ENCODE measurements at places on chromosomes 16 and 17.
A peak's percentile ranks its signal among the peaks of the same experiment; 100 is the strongest.

DNA sequence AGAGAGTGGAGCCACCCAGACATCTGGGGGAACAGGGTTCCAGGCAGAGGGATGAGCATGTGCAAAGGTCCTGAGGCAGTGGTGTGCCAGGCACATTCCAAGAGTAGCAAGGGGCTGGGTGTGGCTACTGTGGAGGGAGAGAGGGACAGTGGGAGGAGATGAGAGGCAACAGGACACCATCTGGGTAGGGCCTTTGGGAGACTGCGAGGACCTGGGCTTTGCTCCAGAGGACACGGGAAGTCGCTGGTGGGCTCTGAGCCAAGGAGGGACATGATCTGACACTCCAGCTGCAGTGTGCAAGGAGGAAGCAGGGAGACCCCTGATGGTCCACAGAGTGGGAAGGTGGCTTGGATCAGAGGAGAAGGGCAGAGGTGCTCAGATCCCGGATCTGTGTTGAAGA, 56.7 kb upstream of the MED9 start:
- no peak for DNase-seq

DNA sequence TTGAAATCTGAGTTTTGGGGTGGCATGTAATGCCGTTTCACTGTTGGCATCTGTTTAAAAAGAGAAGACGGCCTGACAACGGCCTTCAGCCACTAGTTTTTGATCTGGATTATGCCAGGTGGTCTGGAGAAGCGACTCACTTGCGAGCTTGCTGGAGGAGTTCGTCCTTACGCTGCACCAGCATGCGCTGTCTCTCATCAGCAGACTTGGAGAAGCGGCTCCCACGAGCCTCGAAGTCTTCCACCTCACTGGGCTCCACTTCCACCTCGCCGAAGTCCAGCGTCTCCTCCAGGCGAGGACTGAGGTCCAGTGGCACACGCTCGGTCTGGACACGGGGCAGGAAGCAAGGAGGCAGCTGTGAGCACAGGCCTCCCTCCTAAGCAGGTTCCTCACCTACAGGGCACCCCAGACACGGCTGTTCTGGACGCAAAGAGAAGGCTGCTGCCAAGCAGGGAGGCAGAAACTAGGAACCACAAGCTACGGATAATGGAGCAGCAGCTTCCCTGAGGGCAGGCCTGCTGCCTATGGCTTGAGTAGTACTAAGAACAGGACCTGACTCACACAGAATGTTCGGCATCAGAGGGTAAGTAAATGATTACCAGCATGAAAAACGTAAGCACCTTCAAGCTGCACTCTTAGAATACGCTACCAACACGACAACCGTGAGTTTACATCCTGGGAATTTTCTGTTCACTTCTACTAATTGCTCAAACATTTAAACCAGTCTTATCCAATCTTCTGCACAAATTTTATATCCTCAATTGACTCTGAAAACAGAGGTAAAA, 61.4 kb downstream of the AMFR start:
- DNase-seq = no peak

DNA sequence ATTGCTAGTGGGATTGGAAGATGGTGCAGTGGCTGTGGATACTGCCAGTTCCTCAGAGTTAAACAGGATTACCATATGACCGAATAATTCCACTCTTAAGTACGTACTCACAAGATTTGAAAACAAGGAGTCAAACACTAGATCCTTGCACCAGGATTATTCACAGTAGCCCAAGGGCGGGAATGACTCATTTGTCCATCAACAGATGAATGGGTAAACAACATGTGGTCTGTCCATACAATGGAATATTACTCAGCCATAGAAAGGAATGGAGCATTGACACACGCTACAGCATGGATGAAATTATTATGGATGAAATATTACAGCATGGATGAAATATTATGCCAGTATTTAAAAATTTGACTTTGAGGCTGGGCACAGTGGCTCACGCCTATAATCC, 9.1 kb upstream of the MAPK8IP3 start:
- DNase-seq = no peak

DNA sequence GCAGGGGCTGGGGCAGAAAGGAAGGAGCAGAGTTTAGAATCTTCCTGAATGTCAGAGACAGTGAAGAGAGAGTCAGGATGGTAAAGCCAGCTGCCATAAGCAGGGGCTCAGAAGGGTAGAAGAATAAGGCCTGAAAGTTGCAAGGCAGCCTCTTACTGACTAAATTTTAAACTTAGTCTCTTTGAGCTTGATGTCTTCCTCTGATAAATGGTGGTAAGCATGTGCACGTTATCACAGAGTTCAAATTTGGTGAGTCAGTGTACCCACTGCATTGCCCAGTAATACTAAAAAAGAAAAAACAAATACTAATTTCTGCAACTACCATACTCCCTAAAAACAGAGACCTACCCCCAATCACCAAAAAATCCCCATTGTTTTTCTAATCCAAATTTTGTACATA, 45.2 kb downstream of the SIAH1 start:
- DNase-seq = no peak

- DNase-seq = no peak
Measured at GRCh38 chr16:9969580-9969979, 212.6 kb downstream of the GRIN2A start.

GRCh38 chr17:57045868-57046704, 39.0 kb upstream of the AKAP1 start:
- DNase-seq = peak; percentile 21

DNA sequence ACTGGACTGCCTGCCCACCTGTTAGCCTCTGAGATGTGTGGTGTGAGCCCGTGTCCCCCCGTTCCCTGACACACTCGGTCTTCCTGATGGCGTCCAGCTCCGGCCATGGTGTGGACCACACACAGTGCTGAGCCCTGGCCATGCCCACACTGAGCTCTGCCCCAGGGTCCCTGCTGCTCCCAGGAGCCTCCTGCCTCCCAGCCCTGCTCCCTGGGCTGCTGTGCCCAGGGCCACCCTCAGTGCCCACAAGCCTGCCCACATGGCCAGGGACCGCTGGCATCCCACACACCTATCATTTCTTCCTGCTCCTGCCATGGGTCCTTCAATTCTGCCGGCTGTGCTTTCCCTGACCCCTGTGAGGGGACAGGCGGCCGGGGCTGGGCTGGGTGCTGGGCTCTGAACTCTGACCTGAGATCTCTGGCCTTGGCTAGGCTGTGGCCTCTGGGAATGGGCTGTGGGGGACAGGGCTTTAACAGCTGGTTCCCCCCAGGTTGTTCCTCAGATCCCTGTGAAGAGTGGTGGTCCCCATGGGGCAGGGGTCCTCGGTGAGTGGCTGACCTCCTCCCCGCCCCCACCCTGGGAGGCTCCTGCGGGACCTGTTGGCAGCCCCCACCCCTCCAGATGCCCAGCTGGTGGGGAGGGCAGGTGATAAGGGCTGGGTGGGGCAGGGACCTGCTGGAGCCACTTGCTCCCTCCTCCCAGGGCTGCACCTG, 4.0 kb downstream of the CEMP1 start:
- DNase-seq = no peak

DNA sequence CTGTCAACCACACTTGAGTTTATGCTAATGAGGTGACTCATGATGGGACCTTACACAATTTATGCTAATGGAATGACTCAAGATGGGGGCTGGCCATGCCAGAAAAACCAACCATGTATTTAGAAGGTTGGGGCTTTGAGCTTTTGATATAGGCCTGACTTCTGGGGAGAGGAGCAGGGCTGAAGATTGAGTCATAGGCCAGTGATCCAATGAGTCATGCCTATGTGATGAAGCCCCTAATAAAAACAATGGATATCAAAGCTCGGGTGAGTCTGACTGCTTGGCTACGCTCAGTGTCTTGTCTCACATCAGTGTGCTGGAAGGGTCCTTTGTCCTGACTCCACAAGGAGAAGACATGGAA, 7.3 kb downstream of the MFSD6L start:
- DNase-seq = no peak

- peak; percentile 66 for DNase-seq
Measured at GRCh38 chr17:42679492-42680330, 1.9 kb downstream of the CCR10 start.

GRCh38 chr16:84979516-84979915, 31.8 kb downstream of the ZDHHC7 start:
- DNase-seq = no peak

GRCh38 chr16:21614896-21615295, 15.5 kb downstream of the METTL9 start:
- no peak for DNase-seq

DNA sequence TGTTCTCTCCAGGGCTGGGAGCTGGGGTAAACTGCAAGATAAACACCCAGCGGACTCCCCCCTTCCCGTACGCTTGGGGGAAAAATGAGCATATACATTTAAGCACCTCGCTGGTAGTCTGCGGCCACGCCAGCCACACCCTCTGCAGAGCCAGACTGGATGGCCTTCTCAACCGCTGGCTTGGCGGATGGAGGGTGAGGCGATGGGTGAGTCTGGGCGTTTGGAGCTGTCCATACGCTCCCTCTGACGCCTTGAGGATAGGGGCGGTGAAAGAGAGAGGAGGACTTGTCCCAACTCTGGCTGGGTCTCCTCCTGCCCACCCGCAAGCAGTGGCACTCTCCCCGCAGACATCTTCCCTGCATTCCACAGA, 1.0 kb downstream of the ITGA3 start:
- DNase-seq = no peak

GRCh38 chr16:4339909-4340308, 11.2 kb downstream of the PAM16 start:
- no peak for DNase-seq

DNA sequence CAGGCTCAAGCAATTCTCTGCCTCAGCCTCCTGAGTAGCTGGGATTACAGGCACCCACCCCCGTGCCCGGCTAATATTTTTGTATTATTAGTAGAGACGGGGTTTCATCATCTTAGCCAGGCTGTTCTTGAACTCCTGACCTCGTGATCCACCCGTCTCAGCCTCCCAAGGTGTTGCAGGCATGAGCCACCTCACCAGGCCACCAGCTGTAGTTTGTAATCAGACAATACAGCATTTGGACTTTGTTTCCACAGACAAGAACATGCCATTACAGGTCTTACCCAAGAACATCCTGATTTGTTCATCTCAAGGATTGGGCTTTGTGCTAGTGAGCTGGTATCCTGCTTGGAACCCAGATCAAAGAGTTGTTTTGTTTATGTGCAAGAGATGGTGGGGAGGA, 30.1 kb downstream of the C17orf100 start:
- DNase-seq = no peak

DNA sequence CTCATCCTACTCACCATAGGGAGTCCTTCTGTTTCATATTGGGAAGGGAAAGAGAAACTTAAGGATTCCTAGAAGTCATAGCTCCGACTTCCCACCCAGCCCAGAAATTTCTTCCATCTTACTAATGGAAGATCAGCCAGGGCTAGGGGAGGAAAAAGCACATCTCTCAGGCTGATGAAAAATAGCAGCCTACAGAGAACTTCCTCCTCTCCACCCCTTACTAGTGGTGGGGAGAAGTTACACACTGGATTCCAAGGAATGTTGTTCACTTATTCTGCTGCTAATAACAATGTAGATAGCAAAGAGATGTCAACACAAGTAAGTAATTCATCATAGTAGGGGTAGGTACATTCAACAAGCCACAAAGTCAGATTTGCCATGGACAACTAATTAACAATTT, 94.4 kb downstream of the SPACA3 start:
- DNase-seq = no peak
